ENCODE measurements at places on chromosomes 2 and 18. TPM values are rescaled to one million over a fixed set of nuclear protein-coding genes. Genes with fewer than 3 reads are reported as not detected.

DNA sequence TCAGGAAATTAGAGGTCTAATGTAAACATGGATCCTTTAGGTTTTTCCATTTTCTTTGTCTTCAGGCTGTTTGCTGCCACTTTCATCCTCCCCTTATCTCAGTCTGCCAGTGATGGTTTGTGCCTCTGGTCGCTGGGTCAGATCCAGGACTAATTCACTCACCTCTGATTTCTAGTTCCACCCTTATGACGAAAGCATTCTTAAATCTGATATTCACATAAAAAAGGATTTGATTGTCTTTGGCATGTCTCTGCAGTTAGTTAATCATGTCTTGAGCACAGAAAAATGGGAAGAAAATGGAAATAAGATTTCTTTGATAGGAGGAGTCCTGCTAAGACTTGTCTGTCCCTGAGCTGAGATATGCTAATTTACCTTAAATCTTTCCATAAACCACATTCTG, 4.6 kb downstream of the IL1RL1 start:
- no peak for DNase-seq

DNA sequence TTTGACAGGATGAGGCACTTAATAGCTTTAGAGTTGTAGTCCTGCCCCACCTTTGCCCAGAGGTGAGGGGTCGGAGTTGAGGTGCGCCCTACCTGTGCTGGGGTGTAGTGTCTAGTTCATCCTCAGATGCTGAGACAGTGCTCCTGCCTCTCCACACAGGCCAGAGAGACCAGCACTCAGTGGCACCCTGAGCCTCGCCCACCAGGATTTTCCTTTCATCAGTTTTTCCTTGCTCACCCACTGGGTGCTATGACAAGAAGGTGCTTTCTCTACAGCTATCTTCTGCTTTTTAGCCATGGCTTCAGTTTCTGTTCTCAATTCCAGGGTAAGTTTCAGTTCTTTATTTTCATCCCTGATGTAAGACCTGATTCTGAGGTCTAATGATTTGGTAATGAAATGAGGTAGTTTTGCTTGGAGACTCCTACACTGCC, 16.8 kb upstream of the TMEM131 start:
- no peak for DNase-seq

GRCh38 chr18:32174719-32175118, 15.1 kb upstream of the MEP1B start:
- DNase-seq = no peak

- DNase-seq = no peak
These were observed 913 bp upstream of the WNT10A start for GRCh38 chr2:218879776-218880101.

Gene ASIC4
- not detected for total RNA-seq

- DNase-seq = no peak
These were observed 46.6 kb downstream of the GBX2 start for GRCh38 chr2:236121546-236121945.

Data from G401 (cell line).